Prostate gland (tissue), 2 donors: ENCODE measurements at places on chromosomes 2 and 18.

DNA sequence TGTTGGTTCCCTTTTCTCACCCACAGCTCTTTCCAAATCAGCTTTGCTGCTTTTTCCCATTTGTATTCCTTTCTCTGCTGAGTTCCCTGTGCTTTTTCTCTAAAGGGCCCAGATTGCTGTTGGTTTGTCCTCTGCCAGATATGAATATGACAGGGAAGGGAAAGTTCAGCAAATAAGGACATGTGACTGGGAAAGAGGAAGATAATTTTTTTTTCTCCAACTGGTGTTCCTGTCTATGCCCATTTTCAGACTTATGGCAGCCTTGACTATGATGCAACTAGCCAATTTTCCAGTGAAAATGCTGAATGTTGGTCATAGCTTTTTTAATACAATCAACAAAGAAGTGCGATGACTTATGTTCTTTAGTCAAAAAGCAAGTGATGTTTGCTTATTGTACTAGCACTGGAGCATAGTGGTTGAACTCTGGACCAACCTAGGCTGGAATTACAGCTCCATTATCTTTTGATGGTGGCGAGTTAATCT, 7.7 kb downstream of the MDH1 start:
- no peak for DNase-seq

- no peak for DNase-seq
Measured at GRCh38 chr2:54040250-54040649, 69.5 kb upstream of the PSME4 start.

DNA sequence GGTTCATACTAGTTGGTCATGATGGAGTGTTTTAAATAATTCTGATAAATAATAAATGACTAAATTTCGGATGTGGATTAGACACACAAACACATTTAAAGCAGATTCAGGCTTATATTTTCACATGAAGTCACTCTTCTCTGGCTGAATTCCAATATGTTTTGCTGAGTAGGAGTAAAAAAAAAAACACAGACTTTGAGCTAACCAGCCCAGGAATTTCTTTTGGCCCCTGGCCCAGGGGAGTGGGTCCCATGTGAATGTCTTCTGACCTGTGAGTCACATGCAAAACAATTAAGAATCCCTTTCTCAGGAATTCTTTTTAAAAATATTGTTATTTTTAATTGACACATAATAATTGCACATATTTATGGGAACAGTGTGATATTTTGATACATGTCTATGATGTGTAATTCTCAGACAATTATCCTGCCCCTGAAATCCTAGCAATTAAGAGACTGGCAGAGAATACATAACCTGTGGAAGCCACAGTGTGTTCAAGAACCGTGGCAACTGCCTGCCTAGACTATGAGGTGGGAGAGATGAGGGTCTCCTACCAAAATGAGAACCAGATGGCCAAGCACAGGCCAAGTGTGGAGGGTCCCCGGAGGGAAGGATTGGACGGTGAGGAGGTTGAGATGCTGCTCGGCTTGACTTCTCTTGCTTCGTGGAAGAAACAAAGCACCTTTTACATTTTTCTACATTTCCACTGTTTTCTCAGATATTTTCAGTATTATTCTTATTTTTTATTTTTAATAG, 236.4 kb downstream of the PIEZO2 start:
- DNase-seq: no peak

DNA sequence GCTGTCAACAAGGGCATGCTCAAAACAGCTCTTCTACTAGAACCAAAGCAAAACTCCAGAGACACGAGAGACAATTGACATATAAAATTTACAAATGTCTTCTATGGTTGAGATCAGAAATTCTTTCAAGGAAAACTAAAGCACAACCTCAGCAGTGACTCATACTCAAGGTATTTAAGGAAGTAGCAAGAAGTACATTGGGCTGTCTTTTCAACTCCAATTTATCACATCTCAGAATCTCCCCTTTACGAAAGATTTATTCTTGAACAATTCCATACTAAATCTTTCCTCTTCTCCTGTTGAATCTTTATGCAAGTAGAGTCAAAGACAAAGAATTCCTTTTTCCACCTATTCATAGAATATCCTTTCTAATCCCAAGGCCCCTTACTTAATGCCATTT, 324.0 kb downstream of the IRS1 start:
- DNase-seq: no peak

- DNase-seq: no peak
Measured at GRCh38 chr18:68660354-68661183, 54.3 kb downstream of the TMX3 start.

DNA sequence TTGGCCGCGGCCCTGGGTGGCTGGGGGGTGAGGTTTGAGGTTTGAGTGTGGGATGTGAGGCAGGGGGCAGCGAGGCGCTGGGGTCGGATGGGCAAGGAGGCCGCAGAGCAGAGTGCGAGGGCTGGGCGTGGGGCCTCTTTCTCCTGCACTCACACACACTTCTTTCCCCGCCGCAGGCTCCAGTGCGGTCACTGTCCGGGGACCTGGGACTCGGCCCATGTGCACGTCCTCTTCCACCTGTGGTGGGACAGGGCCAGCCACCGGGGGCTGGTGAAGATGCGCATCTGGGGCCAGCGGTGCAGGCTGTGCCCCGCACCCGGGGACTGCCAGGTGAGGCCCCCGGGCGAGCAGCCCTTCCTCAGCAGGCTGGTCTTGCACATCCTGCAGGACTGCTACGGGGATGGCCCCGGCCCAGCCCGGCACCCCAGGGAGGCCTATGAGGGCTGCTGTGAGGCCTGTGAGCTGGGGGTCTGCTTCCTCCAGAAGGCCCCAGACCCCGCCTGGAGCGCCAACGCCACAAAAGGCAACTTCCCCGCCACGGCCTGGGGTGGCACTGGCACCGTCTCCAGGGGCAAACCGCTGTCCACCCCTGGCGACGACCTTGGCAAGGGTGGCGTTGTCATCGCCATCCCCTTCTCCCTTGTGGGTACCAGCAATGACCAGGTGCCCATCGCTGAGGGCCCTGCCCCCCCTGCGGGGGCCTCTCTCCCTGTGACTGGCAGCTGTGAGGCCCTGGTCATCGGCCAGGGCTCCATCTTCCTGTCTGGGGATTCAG, 2.2 kb downstream of the RTP5 start:
- no peak for DNase-seq
